ENCODE measurements at places on chromosomes 13 and 19.

GRCh38 chr13:35549481-35549880 is 73.0 kb upstream of the MAB21L1 start:
- DNase-seq, result peak; percentile 61

GRCh38 chr19:29533578-29534544 is 8.1 kb downstream of the VSTM2B start:
- no peak for DNase-seq

DNA sequence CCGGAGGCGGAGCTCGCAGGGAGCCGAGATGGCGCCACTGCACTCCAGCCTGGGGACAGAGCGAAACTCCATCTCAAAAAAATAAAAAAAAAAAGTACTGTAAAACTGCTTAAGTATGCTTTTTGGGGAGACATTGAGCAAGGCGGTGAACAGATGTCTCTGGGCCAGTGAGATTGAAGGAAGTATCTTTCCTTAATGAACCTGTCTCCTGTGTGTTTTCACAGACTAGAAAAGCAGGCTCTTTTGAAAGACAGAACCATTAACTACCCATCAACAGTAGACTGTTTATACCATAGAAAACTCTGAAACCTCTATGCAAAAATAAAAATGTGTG is 1.5 kb upstream of the ECH1 start:
- DNase-seq, result no peak

GRCh38 chr13:51004918-51005460 is 95.4 kb downstream of the RNASEH2B start:
- DNase-seq, result no peak

- DNase-seq, result no peak
Measured at GRCh38 chr19:50485284-50485955, 8.8 kb upstream of the GARIN5A start.

GRCh38 chr19:40217027-40217810 is 965 bp downstream of the TTC9B start:
- no peak for DNase-seq

GRCh38 chr13:52885141-52885540 is 36.7 kb upstream of the PCDH8 start:
- no peak for DNase-seq

GRCh38 chr13:71030784-71031183 is 836.2 kb downstream of the DACH1 start:
- DNase-seq, result no peak

DNA sequence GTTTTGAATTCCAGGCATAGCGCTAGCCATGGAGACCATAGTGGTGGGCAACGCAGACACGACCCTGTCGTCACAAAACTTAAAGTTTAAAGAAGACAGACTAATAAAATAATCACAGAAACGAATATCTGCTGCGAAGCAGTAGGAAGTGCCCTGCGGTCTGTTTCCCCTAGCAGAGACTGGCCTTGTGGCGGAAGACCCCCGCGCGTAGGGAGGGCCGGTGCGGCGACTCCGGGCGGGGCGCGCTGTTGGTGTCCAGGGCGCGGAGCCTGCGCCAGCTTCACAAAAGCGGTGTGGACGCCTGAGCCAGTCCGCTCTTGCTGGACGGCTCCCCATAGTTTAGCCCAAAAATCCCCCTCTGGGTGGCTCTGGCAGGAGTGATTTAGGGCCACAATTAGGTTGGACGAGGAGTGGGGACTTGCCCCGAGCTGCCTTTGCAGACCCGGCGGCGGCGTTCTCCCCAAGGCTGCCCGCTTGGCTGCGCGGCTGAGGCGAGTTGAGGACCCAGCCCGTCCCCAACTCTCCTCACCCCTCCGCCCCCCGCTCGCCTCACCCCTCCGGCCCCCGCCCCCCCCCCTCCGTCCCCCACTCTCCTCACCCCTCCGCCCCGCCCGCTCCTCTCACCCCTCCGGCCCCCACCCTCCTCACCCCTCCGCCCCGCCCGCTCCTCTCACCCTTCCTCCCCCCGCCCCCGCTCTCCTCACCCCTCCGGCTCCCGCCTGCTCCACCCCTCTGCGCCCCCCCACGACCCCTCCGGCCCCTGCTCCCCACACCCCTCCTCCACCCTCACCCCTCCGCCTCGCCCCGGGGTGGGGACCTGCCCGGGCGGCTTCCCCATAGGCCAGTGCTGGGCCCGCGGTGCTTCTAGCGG is 14.2 kb upstream of the LATS2 start:
- DNase-seq, result peak; percentile 17

DNA sequence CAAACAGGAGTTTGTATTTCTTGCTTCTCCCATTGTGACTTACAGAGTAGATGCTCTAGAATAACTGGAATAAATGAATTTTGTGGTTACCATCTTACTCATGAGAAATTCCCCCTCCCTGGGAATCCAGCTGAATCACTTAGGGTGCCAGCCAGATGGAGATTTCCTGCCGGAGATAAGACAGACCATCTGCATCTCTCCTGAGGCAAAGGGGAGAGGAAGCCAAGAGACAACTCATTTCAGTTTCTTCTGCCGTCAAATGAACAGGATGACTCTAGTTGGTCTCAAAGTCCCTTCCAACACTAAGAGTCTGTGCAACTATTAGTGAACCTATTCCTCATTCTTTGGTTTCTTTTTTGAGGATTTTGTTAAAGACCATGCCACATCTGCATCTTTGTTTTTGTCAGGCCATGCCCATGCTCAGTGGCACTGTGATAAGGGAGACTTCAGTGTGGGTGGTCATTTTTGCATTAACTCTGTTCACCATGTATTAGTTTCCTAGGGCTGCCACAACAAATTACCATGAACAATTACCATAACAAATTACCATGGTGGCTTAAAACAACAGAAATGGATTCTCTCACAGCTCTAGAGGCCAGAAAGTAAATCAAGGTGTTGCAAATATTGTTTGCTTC is 112.8 kb downstream of the NDFIP2 start:
- DNase-seq, result peak; percentile 75

DNA sequence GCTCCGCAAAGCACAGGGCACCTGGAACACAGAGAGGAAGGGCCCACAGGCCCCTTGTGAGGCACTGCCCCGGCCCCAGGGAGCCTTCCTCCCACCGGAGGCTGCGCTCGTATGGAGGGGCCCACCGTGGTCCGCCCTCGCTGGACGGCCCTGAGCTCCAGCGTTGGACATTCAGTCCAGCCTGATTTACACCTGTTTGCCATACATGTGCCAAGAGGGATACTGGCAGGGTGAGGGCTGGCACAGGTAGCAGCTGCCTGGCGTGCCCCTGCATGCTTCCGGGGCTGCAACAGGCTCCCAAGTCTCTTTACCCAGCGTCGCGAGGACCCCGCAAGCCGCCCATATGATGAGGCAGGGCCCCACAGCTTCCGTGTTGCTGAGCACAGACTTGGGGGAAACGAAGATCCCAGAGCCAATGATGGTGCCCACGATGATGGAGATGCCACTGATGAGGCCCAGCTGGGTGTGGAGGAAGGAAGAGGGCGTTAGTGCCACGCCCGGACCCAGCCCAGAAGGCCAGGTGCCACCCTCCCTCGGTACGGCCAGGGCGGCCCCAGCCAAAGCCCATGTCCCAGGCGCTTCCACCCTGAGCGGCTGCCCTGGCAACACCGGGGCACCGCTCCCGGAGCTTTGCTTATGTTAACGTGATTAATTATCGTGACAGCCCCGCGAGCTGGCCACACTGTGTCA is 5.1 kb downstream of the SLC7A9 start:
- DNase-seq, result no peak

DNA sequence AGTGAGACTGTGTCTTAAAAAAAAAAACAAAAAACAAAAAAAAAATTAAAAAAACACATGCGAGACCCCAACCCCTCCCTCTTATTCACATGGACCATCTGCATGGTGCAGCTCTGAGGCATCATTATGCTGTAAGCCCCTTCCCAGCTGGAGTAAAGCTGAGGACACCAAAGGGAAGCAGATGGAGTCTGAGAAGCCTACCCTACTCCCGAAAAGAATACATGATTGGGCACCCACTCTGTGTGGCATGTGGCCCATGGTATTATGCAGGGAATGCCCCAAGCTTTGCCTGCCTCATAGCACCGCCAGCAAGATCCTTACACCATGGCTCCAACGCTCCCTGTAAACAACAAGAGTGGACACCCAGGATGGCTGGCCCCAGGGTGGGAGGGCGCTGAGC is 4.7 kb downstream of the PTH2 start:
- no peak for DNase-seq

- no peak for DNase-seq
Measured at GRCh38 chr13:75226092-75226491, 255.9 kb downstream of the TBC1D4 start.

GRCh38 chr19:16136185-16136999 is 7.1 kb upstream of the HSH2D start:
- no peak for DNase-seq

GRCh38 chr19:11091703-11092153 is 2.5 kb downstream of the LDLR start:
- DNase-seq, result peak; percentile 93

GRCh38 chr19:33622505-33622808 is 704 bp downstream of the CHST8 start:
- no peak for DNase-seq

- peak; percentile 64 for DNase-seq
Measured at GRCh38 chr13:44817131-44817671, 172.1 kb downstream of the NUFIP1 start.

DNA sequence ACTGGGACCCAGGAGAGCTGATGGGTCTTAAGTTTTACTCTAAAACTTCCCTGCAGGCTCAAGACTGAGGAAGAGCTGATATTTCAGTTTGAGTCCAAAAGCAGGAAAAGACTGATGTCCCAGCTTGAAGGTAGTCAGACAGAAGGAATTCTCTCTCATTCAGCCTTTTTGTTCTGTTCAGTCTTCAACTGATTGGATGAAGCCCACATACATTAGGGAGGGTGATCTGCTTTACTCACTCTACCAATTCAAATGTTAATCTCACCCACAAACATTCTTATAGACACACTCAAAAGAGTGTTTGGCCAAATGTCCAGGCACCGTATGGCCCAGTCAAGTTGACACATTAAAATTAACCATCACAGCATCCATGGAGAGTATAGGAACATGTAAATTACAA is 173.5 kb downstream of the KCNRG start:
- no peak for DNase-seq

DNA sequence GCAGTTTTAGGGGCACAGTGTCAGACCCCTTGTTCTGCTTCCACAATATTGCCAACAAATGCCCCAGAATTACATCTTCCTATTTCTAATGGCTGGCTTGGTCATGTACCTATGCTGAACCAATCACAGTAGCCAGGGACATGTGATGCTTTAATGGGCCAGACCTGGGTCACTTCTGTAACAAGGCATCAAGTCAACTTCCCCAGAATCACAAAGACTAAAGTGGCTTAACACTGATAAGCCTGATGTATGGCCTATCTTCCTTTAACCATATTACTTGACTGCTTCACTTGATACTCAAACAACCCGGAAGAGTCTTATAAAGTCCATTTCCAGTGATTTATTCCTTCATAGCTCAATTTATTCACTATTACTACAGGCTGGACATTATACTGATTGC is 19.6 kb downstream of the LNX2 start:
- no peak for DNase-seq

- no peak for DNase-seq
Measured at GRCh38 chr13:43347877-43348276, 324.5 kb downstream of the DNAJC15 start.

- peak; percentile 60 for DNase-seq
Measured at GRCh38 chr19:2478278-2478755, 2.4 kb downstream of the GADD45B start.

DNA sequence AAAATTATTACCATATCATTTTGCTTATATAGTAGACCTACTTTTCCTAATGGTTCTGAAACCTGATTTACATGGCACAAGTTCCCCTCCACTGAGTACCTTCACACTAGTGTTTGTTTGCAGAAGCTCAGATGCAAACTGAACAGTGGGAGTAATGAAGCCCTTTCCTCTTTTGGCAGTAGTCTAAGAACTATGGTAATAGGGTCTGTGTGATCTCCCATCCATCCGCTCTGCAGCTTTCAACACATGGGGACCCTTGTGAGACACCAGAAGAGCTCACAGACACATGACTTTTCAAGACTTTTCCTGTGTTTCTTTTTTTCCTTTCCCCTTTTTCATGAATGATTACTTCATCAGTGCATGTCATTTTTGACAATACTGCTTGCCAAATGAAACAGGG is 336.0 kb downstream of the ATP8A2 start:
- DNase-seq, result peak; percentile 10

DNA sequence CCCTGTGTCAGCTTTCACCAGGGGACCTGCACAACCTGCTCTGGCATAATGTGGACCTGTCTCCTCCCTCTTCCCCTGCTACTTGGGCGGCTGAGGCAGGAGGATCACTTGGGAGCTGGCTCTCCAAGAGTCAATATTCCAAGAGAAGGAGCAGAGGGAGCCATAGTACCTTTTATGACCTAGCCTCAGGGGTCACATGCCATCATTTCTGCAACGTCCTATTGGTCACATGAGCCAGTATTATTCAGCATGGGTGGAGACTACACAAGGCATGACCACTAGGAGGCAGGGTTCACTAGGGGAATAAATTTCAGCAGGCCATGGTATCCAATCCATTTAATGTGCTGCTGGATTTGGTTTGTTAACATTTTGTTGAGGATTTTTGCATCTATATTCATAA is 12.0 kb upstream of the SHFL start:
- DNase-seq, result no peak

DNA sequence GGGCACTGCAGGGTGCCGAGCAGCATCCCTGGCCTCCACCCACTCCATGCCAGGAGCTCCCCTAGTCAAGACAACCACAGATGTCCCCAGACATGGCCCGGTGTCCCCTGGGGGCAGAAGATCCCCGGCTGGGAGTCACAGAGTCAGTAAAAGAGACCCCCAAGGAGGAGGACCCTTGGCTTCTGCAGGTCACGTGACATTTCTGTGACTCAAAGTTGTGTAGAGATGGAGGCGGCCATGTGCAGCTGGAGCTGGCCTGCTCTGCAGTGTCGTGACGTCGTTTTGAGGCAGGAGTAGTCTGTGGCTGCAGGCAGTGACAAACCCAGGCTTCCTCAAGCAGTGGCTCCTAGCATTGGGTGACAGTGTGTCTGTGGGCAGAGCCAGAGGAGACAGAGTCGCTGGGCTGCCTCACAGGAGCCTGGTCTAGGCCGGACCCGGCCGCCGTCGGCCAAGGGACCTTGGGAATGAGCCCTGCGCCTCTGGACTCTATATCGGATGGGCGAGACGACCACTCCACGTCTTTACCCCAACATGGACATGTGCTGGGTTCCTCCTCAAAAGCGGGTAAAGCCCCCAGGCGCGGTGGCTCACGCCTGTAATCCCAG is 7.7 kb upstream of the DIRAS1 start:
- no peak for DNase-seq

- DNase-seq, result no peak
Measured at GRCh38 chr13:46035066-46035465, 17.5 kb downstream of the ZC3H13 start.

GRCh38 chr13:78299832-78300623 is 303.3 kb downstream of the POU4F1 start:
- no peak for DNase-seq

- no peak for DNase-seq
Measured at GRCh38 chr13:109114162-109114561, 484.8 kb downstream of the MYO16 start.

- DNase-seq, result no peak
Measured at GRCh38 chr13:73240193-73240592, 181.4 kb downstream of the KLF5 start.

GRCh38 chr19:5536337-5536894 is 31.3 kb downstream of the TINCR start:
- peak; percentile 60 for DNase-seq
